ENCODE measurements at places on chromosomes 1 and 21.
A peak's percentile ranks its signal among the peaks of the same experiment; 100 is the strongest.

DNA sequence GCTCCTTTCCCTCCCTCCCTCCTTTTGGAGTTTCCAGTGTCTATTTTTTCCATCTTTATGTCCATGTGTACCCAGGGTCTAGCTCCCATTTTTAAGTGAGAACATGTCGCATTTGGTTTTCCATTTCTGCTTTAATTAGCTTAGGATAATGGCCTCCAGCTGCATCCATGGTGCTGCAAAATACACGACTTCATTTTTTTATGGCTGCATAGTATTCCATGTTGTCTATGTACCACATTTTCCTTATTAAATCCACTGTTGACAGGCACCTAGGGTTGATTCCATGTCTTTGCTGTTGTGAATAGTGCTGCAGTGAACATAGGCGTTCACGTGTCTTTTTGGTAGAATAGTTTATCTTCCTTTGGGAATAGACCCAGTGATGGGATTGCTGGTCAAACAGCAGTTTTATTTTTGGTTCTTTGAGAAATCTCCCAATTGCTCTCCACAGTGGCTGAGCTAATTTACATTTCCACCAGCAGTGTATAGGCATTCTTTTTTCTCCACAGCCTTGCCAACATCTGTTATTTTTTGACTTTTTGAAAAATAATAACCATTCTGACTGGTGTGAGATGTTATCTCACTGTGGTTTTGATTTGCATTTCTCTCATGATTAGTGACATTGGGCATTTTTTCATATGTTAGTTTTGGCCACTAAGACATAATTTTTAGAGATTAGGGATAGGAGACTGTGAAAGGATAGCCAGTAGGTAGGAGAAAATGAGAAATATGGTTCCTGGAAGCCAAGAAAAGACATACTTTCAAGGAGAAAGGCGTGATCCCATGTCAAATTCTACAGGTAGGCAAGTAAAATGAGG lies 50.4 kb downstream of the ADAMTS1 start:
- DNase-seq: no peak

- no peak for DNase-seq
Observed at GRCh38 chr1:25712299-25712970, 87.6 kb upstream of the SELENON start.

- DNase-seq: no peak
Observed at GRCh38 chr1:68551459-68551858, 54.6 kb upstream of the DEPDC1 start.

- no peak for DNase-seq
Observed at GRCh38 chr1:234199476-234200127, 173.7 kb upstream of the COA6 start.

- peak; percentile 88 for DNase-seq
Observed at GRCh38 chr1:54585181-54586066, 37.4 kb downstream of the ACOT11 start.

GRCh38 chr1:1270813-1271212 lies 2.8 kb downstream of the UBE2J2 start:
- DNase-seq: peak; percentile 63

DNA sequence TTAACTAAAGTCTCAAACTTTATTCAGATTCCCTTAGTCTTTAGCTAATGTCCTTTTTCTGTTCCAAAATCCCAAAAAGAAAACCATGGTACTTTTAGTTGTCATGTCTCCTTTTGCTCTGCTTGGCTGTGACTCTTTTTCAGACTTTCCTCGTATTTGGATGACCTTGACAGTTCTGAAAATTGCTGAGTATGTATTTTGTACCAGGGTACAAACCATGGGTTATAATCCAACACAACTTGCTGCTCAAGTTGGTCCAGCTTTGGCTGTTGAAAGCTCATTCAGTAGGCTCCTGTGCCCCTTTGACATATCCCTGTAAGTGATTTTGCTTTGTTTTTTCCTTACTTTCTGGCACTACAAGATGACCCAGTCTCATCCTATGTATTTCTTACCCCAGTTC lies 51.7 kb downstream of the PALMD start:
- no peak for DNase-seq

DNA sequence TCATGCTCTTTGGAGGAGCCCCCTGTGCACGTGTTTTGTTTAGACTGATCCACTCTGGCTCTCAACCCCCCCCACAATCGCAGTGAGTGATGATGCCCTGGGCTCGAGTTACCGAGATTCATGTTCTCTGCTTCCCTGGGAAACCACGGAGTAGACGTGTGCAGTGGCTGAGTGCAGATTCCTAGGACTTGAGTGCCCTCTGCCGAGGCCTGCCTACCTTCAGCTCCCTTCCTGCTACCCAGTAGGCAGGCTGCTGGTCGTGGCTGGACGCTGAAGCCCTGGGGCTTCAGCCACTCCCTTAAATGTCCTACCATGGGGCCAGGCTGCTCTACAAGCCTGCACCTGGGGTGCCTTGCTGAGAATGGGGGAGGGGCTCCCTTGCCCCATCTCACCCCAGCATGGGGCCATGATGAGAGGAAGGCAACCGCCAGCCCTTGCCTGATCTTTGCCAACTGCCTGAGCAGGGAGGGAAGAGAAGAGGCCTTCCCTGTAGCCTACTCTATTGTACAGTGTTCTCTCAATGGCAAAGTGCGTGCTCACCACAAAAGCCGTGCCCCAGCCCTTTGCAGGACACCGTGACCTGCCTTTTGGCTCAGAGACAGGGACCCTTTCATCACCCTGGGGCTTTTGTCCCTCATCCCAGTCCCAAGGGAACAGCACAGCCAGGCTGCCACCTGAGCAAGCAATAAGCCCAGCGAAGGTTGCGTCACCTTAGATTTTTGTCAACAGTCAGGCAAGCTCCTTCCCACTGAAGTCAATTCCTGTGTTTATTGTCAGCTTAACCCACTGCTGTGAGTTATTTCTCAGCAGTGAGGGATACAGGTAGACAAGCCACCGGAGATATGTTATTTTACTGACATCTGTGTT lies 4.1 kb upstream of the GRIK3 start:
- DNase-seq: no peak

DNA sequence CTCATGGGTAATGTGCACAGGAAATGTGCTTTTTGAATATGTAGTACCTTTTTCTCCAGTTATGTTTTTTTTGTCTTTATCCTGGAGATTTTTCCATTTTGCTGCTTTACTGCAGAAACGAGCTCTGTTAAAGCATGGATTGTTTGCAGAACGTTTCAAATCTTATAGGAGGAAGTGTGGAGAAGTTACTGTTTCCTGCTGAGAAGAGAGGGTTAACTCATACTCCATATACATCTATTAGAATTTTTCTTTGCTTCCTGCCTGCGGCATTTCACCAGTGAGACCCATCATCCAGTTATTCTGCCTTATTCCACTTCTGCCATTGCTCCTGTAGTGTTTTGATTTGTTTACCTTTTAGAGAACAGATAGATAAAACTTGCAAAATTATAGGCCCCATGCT lies 2.0 kb downstream of the RPRD2 start:
- no peak for DNase-seq
